ENCODE measurements at places on chromosomes 6 and 20.

GRCh38 chr20:53298911-53299310, 294.7 kb downstream of the ZNF217 start:
- DNase-seq: no peak

DNA sequence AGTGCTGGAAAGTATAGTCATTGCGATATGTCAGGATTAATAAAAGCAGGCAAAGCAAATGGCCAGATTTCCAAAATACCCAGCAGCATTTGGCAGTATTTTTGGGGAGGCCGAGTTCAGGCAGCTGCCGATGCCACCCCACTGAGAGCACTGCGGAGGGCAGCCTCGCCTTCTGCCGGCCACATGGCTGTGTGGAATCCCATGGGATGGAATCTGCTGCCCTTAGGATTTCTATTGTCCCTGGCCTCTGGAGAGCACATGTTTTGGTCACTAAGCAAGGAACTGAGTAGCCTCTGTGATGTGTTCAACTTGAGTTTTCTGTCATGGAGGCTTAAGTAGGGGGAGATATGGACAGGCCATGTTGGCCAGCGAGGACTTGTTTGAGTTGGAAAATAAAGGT, 123.0 kb downstream of the FARS2 start:
- DNase-seq: no peak

DNA sequence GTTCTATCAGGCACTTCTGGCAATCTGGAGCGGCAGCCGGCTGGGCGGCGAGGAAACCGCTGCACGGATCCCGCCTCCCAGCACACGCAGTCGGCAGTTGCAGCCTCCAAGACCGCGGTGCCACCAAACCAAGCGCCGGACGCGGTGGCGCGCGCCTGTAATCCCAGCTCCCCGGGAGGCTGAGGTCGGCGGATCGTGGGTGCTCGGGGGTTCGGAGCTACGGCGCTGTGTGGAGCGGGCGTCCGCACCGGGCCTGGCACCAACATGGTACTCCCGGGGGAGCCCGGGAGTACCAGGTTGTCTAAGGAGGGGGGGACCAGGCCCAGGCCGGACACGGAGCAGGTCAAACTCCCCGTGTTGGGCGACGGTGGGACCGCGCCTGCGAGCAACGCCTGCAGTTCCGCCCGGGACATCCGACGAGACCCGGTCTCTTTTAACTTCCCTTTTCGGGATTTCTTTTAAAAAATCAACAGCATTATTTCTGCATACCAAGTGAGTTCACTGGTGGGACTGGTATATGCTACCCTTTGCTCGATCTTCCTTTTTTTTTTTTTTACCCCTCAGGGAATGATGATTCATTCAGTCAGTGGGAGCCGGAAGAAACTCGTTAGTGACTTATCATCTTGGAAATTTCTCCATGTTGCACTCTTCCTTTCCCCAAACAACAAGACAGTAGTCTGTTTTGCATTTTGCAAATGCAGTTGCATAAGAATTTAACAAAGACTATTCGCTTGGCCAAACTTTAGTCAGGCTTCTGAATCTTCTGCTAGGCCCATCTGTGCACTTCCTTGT, 27.6 kb downstream of the ZNF311 start:
- DNase-seq: no peak

DNA sequence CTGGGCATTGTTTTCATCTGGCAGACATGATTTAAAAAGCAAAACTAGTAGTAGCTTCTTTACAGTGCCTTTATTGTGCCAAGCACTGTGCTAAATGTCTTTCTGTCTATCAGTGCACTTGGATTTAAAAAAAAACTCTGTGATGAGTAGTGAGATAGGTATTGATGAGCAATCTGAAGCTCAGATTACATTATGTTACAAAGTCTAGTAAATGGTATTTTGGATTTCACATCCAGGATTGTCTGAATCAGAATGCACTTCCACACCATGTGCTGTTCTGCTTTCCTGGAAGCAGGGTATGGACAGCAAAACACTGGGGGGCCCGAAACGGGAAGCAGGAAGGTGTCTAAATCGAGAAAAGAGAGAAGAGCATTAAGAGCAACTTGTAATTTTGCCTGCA, 103.4 kb upstream of the CCN2 start:
- DNase-seq: no peak

GRCh38 chr6:97059473-97059872, 134.9 kb downstream of the KLHL32 start:
- no peak for DNase-seq
